ENCODE measurements at places on chromosomes 11 and 22.

GRCh38 chr11:117931331-117931950, 2.2 kb upstream of the TMPRSS13 start:
- no peak for DNase-seq

DNA sequence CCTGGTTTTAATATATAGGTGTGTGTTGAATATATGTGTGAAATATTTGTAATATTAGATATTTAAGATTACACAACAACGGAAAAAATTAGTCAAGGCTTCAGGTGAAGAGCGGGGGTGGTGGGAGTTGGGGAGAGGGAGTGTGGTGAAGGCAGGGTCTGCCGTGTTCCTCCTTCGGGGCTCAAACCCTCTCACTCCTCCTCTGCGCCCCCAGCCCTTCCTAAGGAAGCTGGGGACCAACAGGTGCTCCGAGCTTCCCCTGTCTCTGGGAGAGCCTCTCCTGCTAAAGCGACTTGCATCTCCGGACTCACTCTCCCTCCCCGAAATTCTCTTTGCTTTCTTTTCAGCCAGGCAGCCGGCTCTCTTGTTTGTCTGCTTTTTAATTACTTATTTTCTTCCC, 960 bp upstream of the CADM1 start:
- DNase-seq = no peak

DNA sequence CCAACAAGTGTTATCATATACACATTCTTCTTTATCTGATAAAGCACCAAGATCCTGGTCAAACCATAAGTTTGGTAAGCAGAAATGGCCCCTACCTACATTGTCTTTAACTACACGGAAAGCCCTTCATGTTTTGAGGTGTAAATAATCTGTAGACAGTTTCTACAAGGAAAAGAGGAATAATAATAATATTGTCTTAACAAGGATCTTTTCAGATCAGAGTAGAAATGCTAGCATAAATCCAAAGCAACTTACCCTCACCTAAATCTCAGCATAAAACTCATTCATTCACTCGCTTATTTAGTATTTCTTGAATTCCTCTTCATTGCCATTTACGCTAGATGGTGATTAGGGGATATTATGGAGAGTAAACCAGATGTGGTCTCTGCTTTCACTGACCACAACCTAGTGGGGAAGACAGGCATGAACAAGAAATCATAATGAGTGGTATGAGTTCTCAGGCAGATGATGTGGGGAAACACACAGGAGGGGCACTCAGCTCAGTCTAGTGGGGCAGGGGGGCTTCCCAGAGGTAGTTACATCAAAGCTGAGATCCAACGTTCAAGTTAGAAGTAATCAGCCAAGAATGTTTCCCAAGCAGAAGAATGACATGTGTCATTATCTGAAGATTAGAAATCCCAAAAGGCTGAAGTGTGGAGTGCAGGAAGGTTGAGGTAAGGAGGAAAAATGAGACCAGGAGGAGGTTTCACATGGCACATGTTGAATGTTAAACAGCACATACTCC, 65.4 kb upstream of the ZC3H12C start:
- no peak for DNase-seq

DNA sequence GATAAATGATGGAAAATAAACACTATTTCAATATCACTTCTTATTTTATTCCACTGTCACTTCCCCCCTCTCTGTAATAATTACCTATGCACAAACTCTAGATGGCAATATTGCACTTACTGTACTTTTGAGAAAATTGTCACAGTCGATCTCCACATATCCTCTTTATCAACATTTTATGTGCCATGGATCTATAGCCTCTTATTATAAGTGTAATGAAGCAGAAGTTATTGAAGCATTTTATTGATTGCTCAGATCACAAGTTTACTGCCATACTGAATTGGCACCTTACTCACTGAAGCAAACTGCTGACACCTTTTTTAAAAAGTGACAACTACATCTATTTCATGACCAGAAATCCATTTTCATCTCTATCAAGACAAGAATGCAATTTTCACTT, 133.4 kb downstream of the DCDC1 start:
- DNase-seq = no peak

- no peak for DNase-seq
These were observed 33.8 kb downstream of the TP53I11 start for GRCh38 chr11:44916801-44917385.
